ENCODE measurements at places on chromosomes 5 and 9. TPM values are rescaled to one million over a fixed set of nuclear protein-coding genes. Genes with fewer than 3 reads are reported as not detected.

DNA sequence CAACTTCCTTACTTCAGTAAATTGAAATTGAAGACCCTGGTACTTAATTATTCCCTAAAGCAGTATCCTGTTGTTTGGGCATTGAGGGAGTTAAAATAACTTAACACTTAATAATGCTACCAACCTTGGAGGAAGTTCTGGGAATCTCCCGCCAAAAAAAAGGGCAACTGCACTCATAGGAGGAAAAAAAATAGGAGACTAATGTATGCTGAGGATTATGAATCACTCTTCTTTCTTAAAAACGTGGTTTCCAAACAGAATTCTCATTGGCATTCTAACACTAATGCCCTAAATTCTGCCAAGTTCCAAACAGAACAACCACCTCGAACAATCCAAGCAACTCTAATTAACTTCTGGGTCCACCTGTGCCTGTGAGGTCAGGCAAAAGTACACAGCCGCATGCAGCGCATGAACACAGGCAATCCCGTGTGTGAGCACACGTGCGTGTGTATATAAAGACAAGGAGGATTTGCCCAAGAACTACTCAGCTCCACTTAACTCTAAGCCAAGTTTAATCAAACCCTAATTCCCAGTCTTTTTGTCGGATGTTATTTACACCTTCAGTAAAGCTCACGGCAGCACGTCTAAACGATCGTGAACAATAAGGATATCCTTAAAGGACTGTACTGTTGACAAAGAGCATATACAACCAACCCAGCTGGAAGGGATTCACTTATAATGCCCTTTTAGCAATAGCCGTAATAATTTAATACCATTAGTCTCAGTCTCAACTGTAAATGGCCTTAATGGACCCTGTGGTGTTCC is 78.4 kb downstream of the EBF1 start:
- H3K4me3 ChIP-seq: no peak overlapping the region
- H3K4me1 ChIP-seq: no peaks in the 10 kb centered on the region
- DNase-seq: no peak

DNA sequence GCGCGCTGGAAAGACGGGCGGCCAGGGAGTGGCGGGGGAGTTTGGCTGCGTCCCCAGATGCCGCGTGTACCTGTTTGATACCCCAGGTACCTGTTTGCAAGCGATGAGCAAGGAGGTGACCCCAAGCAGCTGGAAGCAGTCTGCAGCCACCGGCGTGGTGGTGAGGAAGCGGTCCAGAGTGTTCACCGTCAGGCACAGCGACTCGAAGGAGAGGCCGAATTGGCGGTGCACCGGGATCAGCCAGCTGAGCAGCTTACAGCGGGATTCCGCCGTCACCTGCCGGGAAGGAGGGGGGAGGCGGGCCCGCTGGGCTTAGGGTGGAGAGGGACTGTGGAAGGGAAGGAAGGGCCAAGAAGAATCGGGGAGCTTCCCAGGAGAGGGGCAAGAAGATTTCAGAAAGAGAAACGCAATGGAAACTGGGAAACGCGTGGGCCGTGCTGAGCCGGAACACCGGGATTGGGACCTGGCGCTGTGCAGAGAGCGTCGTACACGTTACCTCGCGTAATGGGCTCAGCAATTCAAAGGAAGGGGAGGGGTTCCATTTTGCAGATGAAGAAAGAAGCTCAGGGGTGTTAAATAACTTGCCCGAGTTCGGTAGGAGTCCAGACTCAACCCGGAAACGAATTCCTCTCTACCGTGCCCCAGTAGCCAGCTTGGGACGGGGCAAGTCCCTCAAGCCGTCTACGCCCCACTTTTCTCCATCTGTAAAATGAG is 980 bp downstream of the CCNO start:
- peaks cover 75% of the 10 kb centered on the region for H3K27me3 ChIP-seq
- DNase-seq: no peak
- H3K36me3 ChIP-seq: no peaks in the 10 kb centered on the region
- peaks cover 44% of the 10 kb centered on the region for H3K4me1 ChIP-seq
- no peak overlapping the region for H3K27ac ChIP-seq

- no peaks in the 10 kb centered on the region for H3K27me3 ChIP-seq
- no peaks in the 10 kb centered on the region for H3K4me1 ChIP-seq
- H3K36me3 ChIP-seq: peaks cover 96% of the 10 kb centered on the region
- H3K4me3 ChIP-seq: no peak overlapping the region
- no peak for DNase-seq
Measured at GRCh38 chr9:131483319-131484050, 19.2 kb upstream of the POMT1 start.

- H3K27ac ChIP-seq: no peak overlapping the region
- H3K36me3 ChIP-seq: no peaks in the 10 kb centered on the region
- no peak for DNase-seq
Measured at GRCh38 chr5:36300927-36301540, 668 bp downstream of the RANBP3L start.

DNA sequence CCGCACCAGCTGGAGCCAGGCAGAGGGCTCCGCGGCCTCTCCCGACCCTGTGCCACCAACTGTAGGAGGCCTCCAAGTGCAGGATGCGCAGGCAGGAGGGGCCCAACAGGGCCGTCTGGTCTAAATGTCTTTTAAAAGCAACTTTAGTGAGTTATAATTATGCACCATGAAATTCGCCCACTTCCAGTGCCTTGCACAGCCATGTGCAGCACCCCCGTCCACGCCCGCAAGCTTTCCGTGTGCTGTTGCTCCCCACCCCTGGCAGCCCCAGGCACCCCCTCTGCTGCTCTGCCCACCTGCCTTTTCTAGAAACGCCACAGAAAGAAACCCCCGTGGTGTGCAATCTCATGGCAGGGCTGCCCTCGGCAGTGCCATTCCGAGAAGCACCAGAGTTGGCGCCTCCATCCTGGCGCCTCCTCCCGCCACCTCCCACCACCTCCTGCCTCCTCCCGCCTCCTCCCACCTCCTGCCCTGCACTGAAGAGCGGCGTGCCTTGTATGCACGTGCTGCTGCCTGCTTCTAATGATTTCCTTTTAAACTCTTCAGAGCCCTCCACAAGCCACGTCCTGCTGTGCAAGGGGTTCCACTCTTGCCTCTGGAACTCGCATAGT is 7.5 kb upstream of the SLC6A18 start:
- H3K27ac ChIP-seq: no peak overlapping the region
- H3K36me3 ChIP-seq: no peaks in the 10 kb centered on the region
- DNase-seq: peak; percentile 13

- no peak overlapping the region for H3K27ac ChIP-seq
- DNase-seq: no peak
- H3K4me1 ChIP-seq: peaks cover 4% of the 10 kb centered on the region
- no peaks in the 10 kb centered on the region for H3K27me3 ChIP-seq
- no peak overlapping the region for H3K4me3 ChIP-seq
Measured at GRCh38 chr5:42970636-42971559, 69.2 kb downstream of the ANXA2R start.

GRCh38 chr5:34743878-34744277 is 87.8 kb downstream of the RAI14 start:
- H3K27me3 ChIP-seq: no peaks in the 10 kb centered on the region
- H3K36me3 ChIP-seq: no peaks in the 10 kb centered on the region
- peaks cover 4% of the 10 kb centered on the region for H3K4me1 ChIP-seq
- H3K27ac ChIP-seq: no peak overlapping the region

- H3K27ac ChIP-seq: no peak overlapping the region
- no peaks in the 10 kb centered on the region for H3K4me1 ChIP-seq
- no peaks in the 10 kb centered on the region for H3K36me3 ChIP-seq
- no peak overlapping the region for H3K4me3 ChIP-seq
- no peaks in the 10 kb centered on the region for H3K27me3 ChIP-seq
- no peak for DNase-seq
Measured at GRCh38 chr5:84362061-84362720, 22.5 kb downstream of the EDIL3 start.

GRCh38 chr9:123964761-123965160 is 34.8 kb upstream of the DENND1A start:
- no peaks in the 10 kb centered on the region for H3K4me1 ChIP-seq
- H3K36me3 ChIP-seq: no peaks in the 10 kb centered on the region
- H3K4me3 ChIP-seq: no peak overlapping the region
- no peak for DNase-seq
- no peak overlapping the region for H3K27ac ChIP-seq

GRCh38 chr5:90680921-90681563 is 122.4 kb downstream of the ADGRV1 start:
- no peaks in the 10 kb centered on the region for H3K36me3 ChIP-seq
- no peak overlapping the region for H3K4me3 ChIP-seq
- no peaks in the 10 kb centered on the region for H3K27me3 ChIP-seq
- no peaks in the 10 kb centered on the region for H3K4me1 ChIP-seq
- DNase-seq: no peak

DNA sequence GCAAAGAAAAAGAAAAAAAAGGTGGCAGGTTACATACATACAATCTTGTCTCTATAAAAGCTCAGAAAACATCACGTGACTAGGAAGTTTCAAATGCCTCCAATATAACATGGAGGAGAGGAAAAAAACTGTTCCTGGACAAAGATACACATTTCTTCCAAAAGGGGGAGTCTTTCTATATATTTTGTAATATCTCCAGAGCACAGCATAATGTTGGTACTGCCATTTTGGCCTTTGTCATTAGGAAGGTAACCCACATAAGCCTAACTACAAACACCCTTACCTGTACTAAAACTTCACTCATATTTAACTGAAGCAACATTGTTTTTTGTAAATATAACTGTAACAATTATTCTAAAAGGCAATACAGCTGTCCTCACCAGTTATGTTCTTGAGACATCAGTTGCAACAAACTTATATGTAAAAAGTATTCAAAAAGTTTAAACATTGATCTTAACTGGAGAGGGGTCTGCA is 1.2 kb upstream of the BTF3 start:
- peaks cover 21% of the 10 kb centered on the region for H3K4me1 ChIP-seq
- peaks cover 14% of the 10 kb centered on the region for H3K36me3 ChIP-seq
- no peaks in the 10 kb centered on the region for H3K27me3 ChIP-seq
- no peak overlapping the region for H3K27ac ChIP-seq

DNA sequence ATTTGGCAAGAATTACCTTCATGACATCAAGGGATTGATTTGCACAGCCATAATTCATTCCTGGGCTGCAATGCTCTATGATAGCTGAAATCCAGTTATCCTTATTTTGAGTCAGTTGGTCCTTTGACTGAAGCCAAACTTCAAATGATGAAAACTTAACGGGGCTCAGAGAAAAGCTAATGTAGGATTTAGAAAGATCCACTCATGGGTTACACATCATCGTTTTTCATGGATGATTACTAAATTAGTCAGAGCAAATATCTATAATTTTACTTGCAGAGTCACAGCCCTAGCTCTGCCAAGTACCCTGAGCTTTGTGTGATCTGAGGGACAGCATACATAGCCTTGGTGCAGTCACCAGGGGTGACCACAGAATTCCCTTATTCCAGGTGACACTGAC is 27.3 kb upstream of the MUSK start:
- no peak overlapping the region for H3K27ac ChIP-seq
- no peaks in the 10 kb centered on the region for H3K36me3 ChIP-seq
- H3K27me3 ChIP-seq: no peaks in the 10 kb centered on the region
- H3K4me3 ChIP-seq: no peak overlapping the region

GRCh38 chr5:88000877-88001276 is 267.8 kb downstream of the TMEM161B start:
- no peak overlapping the region for H3K4me3 ChIP-seq
- no peaks in the 10 kb centered on the region for H3K4me1 ChIP-seq
- no peaks in the 10 kb centered on the region for H3K27me3 ChIP-seq

Gene LCN15
- total RNA-seq: not detected

Gene SH3PXD2B
- total RNA-seq: 0.60 TPM

Gene GLDC
- not detected for total RNA-seq

Measured in CD4-positive, alpha-beta T cell (primary cell).